ENCODE measurements at places on chromosomes 7 and 10.

DNA sequence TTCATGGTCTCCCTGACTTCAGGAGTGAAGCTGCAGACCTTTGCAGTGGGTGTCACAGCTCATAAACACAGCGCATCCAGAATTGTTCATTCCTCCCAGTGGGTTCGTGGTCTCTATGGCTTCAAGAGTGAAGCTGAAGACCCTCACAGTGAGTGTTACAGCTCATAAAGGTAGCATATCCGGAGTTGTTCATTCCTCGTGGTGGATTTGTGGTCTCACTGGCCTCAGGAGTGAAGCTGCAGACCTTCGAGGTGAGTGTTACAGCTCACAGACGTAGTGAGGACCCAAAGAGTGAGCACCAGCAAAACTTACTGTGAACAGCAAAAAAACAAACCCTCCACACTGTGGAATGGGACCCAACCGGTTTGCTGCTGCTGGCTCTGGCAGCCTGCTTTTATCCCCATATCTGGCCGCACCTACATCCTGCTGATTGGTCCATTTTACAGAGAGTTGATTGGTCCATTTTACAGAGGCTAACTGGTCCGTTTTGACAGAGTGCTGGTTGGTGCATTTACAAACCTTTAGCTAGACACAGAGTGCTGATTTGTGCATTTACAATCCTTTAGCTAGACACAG, 308.8 kb downstream of the PTPRN2 start:
- DNase-seq, result no peak

DNA sequence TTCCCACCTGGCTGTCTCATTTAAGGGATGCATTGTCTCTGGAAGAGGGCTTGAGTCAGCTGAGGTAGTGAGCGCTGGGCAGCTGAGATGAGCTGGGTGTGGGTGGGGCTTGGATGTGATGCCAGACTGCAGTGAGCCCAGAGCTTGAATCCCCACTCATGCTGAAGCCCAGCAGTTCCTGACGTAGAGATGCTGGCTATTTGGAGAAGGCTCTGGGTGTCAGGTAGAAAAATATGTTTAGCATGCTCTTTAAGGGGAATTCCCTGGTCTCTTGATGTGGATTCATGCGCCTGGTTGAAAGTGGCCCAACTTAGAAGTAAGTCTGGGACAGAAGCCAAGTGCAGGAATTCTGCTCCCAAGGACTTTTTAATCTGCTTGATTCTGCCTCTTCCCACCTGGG, 241.5 kb upstream of the IGFBP3 start:
- DNase-seq, result no peak

DNA sequence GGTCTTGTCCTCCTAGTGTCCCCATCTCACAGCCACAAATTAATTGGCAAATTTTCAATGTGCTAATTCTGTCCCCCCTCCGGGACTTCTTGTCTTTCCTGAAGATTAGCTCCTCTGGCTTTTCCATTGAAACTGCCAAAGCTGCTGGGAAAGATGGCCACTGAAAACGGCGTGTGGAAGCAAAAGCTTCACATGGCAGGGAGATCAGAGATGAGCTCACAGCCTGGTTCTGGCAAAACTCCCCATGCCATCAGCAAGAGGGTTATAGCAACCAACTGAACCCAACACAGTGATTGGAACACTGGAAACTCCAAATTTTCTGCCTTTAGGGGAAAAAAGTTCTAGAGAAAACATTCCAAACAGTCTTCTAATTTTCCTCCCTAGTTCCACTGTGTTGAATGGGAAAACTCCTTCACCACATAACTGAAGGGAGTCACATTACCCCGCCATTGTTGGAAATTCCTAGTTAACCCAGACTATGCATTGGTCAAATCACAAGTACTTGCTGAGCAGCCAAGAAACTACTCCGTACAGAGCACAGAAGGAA, 37.0 kb downstream of the NRAP start:
- DNase-seq, result no peak

- DNase-seq, result no peak
These were observed 209.8 kb upstream of the POM121L12 start for GRCh38 chr7:52825611-52826010.

- no peak for DNase-seq
These were observed 118.2 kb downstream of the ST7 start for GRCh38 chr7:117071551-117071950.

- DNase-seq, result no peak
These were observed 359.0 kb downstream of the ADRA2A start for GRCh38 chr10:111435871-111436270.

DNA sequence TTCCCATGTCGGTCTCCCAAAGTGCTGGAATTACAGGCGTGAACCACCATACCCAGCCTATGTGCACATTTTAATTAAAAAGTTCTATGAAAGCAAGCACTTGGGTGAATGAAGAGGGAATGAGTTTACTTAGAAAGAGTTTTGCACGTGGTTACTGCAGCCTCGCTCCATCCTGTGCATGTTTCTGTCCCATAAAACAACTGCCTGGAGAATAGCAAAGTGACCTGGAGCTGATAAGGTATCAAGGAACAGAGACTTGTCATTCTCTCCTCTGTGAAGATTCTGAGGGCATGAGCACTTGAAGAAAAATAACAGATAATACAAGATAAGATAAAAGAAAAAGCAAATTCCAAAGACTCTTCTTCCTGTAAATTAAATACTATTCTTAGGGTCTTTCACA, 112.2 kb upstream of the JCAD start:
- DNase-seq, result no peak

DNA sequence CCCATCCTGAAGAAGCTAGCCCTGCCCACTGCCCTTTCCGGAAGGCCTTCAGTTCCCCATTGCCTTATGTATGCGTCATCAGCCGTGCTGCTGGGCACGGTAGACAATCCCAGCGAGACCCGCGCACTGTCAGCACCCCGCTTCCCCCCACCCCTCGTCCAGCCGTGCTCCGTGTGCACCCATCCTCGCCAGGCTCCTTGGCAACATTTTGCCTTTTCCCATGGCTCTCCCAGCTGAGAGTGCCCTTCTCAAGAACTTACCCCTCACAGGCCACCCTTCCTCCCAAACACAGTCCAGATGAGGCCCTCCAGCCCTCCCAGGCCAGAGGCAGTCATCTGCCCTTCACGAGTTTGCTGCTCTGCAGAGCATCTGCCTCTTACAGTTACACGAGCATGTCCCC, 633.8 kb upstream of the FOXK1 start:
- no peak for DNase-seq

- no peak for DNase-seq
These were observed 608.0 kb downstream of the DNAJB6 start for GRCh38 chr7:157944734-157945291.

Data from activated CD4-positive, alpha-beta T cell treated with anti-CD3 and anti-CD28 coated beads, Interleukin-2, amount 50 U/mL, for 16 hours (primary cell).